ENCODE measurements at places on chromosomes 1 and 21.

GRCh38 chr1:245480393-245481120 lies 325.8 kb downstream of the KIF26B start:
- DNase-seq = no peak

DNA sequence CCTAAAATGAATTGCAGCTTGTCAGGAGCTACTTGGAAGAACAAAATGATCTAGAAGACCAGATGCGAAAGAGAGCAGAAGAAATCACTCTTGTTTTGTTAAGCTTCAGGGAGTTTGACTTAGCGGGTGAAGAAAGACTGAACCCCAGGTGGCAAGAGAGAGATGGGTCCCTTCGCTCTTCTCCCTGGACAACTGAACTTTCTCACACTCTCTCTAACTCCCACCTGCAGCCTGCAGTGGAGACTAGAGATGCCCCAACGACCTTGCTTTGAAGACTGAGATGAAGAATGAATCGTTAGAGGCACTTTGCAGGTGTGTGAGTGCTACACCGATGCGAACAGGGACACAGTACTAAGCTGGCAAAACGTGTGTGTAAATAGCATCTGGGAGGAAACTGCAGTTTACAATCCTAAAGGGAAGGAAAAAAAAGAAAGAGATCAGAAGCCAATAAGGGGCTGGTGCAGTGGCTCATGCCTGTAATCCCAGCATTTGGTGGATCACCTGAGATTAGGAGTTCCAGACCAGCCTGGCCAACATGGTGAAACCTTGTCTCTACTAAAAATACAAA lies 64.5 kb upstream of the LYST start:
- no peak for DNase-seq

GRCh38 chr1:84781946-84782771 lies 91.9 kb upstream of the SSX2IP start:
- DNase-seq = no peak

- DNase-seq = no peak
These were observed 54.7 kb upstream of the BEND5 start for GRCh38 chr1:48831120-48831978.

DNA sequence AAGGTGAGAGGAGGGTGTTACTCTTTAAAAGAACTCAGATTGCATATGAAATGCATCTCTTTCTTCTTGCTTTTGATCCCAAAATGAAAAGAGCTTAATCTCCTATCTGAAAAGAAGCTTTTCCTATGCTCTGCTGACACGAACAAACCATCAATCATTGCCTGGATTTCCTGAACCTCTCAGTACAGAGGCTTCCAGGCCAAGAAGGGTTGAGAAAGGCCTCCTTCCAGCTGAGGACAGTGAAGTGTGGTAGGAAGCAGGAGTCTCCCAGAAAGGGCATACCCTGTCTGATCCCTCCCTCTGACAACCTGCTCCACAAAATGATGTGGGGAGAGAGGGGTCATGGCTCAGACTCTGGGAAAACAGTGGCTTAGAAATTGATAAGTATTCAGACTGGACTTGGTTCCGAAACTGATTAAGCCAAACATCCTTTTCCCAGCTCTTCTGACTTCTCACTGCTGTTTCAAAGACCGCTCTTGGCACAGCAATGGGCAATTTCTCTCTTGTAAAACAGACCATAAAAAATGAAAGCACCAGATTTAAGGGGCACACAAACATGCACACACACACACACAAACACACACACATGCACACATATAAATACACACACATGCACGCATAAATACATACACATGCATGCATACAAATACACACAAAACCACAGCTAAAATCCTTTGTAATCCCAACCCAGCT lies 310.3 kb downstream of the SIPA1L2 start:
- no peak for DNase-seq

- DNase-seq = no peak
These were observed 157.6 kb upstream of the IVNS1ABP start for GRCh38 chr1:185474440-185475149.

DNA sequence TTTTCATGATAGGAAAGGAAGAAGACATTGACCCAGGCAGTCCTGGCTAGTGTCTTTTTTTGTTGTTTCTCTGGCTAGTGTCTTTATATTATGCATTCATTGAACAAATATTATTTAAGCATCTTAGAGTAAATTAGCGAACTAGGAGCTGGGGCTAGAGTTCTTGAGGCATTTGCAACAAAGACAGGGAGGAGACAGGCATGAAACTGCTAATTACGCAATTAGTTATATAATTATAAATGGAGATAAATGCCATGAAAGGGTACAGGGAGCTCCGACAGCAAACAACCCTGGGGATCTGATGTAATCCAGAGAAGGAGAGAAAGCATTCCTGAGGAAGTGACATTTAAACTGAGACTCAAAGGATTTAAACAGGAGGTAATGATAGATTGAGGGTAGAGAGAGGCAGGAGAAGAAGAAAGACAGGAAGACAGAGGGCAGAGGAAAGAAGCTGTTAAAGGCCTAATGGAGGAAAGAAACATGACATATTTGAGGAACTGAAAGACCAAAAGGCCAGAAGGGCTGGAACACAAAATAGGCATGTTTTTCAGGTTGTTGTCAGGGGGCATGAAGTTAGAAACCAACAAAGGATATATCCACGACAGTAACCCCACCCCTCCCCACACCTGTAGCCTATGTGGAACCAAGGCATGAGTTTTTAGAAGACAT lies 99.5 kb upstream of the GJB5 start:
- no peak for DNase-seq

DNA sequence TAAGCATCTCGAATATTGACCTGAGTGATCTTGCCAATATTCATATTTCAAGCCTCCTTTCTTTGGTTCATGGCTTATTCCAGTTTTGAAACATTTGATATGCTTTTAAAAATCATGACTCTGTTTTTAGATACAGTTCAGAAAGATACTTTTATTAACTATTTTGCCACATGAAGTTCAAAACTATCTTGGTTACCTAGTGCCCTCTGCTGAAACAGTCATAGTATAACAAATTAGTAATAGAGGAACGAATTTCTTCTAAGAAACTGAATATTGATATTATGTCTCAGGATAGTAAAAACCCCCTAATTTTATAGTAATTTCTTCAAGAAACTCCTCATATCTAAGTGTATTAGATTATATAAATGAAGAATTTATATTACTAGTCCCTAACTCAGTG lies 52.6 kb upstream of the RC3H1 start:
- DNase-seq = no peak

- DNase-seq = no peak
These were observed 67.6 kb downstream of the OLFML2B start for GRCh38 chr1:161956097-161956496.

DNA sequence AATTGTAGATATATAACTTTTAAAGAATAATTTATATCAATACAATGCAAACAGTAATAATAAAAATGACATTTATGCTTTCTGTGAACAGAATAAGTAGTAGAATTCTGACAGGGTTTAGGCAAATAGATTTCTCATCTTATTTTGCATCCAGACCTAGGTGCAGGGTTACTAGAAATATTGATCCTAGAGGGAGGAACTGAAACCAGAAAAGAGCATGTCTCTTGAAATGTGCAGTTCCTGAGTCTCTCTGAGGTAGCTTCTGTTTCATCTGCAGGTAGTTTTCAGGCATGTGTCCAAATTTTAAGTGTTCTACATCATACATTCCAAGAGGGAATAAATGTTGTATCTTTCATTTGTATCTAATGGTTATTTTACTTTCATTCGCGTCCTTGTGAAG lies 631.9 kb upstream of the ADGRL4 start:
- no peak for DNase-seq

DNA sequence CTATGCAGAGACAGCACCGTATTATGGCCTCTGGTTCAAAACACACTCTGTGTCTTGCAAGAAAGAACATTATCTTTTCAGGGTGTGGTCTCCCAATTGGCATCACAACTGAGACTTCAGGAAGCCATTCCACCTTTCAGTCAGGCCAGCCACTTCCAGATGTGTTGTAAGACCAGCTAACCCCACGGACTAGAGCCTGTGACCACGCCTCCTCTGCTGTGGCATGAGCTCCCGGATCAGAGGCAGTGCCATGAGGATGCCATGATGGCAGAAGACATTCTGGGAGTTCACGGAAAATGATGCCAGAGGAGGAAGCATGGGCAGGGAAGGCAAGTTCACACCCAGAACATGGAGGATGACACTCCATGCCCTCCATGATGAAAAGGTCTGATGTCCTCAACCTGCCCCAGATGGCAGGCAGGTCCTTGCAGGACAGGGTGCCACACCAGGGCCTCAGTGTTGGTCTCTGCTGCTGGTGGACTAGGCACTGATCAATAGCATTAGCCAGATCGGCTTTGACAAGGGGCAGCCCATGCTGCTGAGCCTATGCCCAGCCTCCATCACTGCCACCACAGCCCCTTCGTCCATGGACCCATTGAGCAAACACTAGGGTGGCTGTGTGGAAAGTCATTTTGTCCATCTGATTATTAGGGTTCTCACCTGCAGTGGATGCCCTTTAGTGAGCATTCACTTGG lies 341.6 kb downstream of the MATN1 start:
- no peak for DNase-seq

- DNase-seq = no peak
These were observed 66.7 kb upstream of the ABCD3 start for GRCh38 chr1:94351481-94351880.

GRCh38 chr1:93735722-93736121 lies 54.1 kb upstream of the BCAR3 start:
- DNase-seq = no peak

DNA sequence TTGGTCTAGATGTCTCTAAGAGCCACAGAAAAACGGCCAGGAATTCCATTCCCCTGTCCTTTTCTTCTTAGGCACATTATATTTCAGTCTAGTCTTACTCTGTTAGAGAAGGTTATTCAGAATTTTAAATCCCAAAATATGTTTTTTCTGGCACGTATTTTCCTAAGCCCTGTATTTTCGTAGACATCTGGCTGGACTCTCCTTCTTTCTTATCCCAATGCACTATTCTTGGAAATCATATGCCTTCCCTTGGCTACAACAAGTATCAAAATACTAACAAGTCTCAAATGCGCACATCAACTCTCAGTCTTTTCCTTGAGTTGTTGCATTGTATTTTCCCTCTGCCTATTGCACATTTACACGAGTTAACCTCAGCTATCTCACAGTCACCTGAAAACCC lies 96.2 kb downstream of the DPYD start:
- DNase-seq = no peak

DNA sequence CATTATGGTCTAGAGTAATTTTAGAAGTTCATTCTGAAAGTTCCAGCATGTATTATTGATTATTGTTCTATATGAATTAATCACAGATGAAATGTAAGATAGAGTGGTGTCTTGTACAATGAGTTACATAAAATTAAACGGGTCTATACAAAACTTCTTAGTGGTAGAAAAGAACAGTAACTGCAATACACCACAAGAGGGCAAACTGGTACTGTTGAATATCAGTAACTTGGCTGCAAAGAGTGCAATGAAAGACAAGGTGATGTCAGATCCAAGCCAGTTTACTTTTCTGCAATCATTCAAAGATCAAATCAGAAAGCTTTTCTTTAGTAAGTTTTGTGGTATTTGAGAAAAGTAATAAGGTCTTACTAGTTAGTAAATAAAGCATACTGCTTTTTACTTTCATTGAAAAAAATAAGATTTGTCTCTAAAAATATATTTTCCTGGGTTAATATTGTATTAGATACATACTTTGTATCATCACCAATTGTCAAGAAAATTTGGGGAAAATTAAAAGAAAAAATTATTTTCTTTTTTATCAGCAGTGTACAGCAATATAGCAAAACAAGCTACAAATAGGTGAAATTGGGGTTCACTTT lies 66.4 kb upstream of the BTG3 start:
- DNase-seq = no peak

- no peak for DNase-seq
These were observed 116.4 kb downstream of the PBX1 start for GRCh38 chr1:164675342-164675904.

DNA sequence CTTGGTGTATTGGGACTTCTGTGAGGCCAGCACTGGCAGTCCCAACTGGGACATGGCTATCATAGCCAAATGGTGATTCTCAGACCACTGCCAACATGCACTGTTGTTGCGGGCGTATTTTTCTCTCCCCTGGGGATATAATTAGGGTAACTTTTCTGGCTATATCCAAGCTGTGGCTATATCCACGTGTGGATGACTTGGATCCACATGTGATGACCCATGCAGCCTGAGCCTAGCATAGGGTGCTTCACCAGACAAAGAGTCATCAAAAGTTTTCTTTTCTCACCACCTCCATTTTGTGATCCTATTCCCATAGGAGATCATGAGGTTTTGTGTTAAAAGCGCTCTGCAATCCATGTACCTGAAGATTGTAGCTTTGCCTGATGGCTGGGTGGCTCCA lies 51.2 kb upstream of the CSF3R start:
- no peak for DNase-seq

- DNase-seq = no peak
These were observed 18.9 kb downstream of the ARHGEF16 start for GRCh38 chr1:3473381-3473844.

GRCh38 chr1:179937668-179938254 lies 16.8 kb upstream of the CEP350 start:
- DNase-seq = no peak

GRCh38 chr1:5954964-5955363 lies 37.3 kb downstream of the NPHP4 start:
- DNase-seq = no peak

GRCh38 chr1:6996866-6997265 lies 211.6 kb downstream of the CAMTA1 start:
- no peak for DNase-seq

GRCh38 chr1:178619042-178619927 lies 105.8 kb upstream of the RALGPS2 start:
- no peak for DNase-seq

DNA sequence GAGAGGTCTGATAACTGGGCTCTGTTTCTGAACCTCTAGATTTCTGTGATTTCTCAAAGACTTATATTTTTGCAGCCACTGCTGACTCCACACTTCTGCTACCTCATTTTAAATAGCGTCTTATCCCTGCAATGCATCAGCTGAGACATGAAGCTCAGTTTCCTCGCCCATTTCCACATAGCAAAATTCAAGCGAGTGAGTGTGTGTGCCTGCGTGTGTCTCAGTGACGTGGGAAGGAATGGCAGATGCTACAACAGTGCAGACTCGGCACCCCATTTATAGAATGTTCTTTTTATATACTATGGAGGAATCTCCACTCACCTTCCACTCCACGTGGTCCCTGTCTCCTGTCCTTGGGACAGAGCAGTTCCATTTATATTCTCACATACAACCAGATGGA lies 35.7 kb downstream of the ZMYND12 start:
- no peak for DNase-seq

GRCh38 chr1:218702775-218703174 lies 357.6 kb downstream of the TGFB2 start:
- no peak for DNase-seq

GRCh38 chr1:103859721-103860120 lies 110.0 kb downstream of the AMY1C start:
- no peak for DNase-seq

GRCh38 chr21:19864476-19864875 lies 1133.7 kb upstream of the NCAM2 start:
- DNase-seq = peak; percentile 5

Measured in NCI-H2081 treated with DMSO at 0.1 percent for 48 hours (cell line).